ENCODE measurements at places on chromosomes 11 and 22.

GRCh38 chr11:5488798-5489399, 414 bp downstream of the OR52D1 start:
- no peak for DNase-seq

DNA sequence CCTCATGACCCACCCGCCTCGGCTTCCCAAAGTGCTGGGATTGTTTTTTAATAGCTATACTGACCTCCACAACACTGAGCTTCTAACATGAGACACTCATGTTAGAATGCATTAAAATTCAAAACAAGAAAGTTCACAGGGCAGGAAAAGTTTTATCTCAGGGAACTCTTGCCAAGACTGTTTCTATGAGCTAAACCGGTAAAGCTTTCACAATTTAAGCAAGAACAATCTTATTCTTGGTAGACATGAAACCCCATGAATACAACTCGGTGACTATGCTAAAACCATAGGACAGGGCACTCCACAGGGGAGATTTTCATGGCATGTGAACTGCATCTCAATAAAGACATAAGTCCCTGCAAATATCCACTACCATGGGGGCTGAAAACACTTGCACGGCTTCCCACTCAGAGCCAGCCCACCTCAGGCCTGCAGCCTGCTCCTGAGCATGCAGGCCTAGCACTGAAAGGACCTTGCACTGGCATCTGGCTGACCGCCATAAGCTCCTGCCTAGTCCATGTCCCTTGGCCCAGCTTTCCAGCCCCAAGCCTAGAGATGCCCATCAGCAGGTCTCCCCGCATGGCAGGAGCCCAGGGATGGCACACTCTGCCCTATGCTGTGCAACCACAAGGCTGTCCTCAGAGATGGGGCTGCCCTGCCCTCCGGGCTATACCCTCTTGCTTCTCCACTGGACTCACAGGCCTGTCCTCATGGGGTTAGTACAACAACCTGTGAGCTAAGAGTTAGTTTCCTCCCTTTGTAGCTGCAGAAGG, 58.4 kb downstream of the DGCR2 start:
- DNase-seq, result no peak

DNA sequence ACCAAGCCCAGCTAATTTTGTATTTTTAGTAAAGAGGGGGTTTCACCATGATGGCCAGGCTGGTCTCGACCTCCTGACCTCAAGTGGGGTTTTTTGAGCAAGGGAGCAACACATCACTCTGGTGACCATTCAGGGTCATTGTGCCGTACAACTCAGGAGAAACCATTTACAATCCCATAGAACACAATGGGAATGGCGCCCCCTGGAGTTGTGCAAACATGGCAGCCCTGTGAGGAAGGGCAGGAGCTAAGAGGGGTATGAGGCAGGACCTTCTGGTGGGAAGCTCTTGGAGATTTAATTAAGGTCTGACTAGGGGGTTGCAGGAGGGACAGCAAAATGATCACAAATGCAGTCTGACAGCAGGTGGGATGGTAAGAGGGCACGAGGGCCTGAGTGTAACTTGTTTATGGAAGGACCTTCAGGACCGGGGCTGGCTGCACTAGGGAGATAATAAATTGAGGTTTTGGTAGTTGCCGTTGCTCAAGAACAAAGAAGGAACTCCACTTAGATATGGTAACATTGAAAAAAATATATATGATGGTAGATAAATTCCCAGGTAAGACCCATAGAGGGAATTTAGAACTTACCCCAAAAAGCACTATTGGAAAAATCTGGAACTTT, 9.1 kb upstream of the CSF2RB start:
- no peak for DNase-seq

DNA sequence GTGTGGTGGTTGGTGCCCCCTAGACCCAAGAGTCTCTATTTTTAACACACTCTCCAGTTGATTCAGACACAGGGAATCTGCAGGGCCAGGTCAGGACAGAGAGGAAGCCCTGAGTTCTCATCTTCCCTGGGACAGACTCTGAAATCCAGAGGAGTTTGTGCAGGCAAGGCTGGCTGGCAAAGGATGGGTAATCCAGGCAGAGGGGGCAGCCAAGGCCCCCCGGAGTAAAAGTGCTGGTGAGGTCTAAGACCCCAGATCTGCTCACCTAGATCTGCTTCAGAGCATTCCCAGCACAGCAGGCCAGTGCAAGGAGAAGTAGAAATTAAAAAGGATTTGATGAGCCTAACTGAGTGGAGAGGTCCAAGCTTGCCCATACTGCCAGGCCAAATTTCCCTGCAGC, 40.6 kb upstream of the MN1 start:
- DNase-seq, result no peak

DNA sequence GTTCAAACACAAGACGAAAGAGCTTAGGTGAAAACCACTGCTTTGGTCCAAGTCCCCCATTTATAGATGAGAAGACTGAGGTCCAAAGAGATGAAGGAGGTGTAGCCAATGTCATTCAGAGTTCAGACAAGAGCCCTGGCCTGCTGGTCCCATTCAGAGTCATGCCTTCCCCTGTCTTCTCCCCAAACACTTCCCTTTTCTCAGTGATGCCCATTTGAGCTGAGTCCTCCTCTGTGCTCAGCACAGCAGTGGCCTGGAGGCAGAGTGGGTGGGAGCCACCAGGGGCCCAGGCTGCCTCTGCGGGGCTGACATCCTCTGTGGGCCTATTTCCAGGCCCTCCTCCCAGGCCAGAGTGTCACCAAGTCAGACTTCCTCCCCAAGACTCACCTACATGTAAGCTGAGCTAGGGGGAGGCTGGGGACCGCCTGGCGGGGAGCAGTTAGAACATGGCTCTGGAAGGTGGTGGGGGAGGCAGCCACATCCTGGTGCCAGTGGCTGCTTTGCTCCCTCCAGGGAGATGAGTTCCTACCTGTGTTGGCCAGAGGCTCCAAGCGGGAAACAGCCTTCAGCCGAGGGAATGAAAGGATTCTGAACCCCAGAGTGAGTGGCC, 22.4 kb upstream of the LRRC10B start:
- no peak for DNase-seq

DNA sequence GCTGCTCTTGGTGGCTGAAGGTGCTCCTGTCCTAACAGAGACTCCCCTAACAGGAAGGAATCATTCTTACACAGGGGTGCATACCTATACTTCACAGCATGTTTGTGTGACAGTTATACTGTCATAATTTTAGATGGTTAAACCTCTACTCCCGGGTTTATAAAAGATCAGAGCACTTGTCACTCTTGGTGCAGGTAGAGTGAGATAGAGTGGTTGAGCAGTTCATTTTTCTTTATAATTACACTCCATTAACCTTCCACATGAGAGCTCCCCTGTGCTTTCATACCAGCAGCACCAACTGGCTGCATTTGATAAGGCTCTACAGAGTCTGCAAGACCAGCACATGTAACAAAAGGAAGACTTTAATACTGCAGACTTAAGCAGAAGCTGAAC, 72.9 kb downstream of the LARGE2 start:
- no peak for DNase-seq

DNA sequence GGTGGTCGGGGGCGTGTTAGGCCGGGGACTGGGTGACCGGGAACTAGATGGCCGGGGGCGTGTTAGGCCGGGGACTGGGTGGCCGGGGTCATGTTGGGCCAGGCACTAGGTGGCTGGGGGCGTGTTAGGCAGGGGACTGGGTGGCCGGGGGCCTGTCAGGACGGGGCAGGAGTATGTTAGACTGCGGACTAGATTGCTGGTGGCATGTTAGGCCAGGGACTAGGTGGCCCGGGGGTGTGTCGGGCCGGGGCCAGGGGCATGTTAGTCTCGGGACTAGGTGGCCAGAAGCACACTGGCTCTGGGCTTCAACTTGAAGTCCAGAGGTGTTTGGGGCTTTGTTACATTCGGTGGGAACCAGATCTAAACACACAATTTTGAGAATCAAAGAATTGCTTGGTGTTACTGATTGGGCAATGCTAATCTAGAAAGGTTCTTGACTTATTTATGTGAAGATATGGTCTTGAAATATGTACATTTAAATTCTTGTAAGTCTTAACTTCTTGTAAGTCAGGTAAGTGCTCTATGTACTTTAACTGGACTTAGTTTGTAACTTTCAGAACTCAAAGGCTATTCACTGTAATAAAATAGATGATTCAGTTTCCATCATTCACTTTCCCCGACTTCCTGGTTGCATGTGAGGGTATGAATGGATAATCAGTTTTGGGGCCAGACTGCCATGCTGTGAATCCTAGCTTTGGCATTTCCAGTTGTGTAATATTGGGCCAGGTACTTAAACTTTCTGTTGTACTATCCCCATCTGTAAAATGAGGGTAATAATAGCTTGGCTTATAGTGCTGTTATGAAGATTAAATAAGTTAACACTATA, 1.1 kb downstream of the EXT2 start:
- no peak for DNase-seq

- no peak for DNase-seq
Observed at GRCh38 chr11:20112291-20113148, 47.8 kb downstream of the DBX1 start.

DNA sequence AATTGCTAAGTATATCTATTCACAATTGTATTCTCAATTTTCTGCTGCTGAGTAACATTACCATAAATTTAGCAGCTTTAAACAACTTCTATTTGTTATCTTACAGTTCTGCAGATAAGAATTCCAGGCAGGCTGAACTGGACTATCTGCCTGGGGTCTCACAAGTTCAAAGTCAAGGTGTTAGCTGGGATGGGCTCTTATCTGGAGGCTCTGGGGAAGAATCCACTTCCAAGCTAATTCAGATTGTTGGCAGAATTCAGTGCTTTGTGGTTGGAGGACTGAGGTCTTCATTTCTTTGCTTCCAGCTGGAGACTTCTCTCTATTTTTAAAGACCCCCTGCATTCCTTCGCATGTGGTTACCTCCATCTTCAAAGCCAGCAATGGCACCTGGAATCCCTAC, 329.9 kb upstream of the ISX start:
- no peak for DNase-seq

- DNase-seq, result no peak
Observed at GRCh38 chr11:14114269-14114668, 151.7 kb downstream of the SPON1 start.

GRCh38 chr11:73965076-73965763, 14.4 kb downstream of the DNAJB13 start:
- DNase-seq, result no peak
